ENCODE measurements at places on chromosomes 2 and 18.
A peak's percentile ranks its signal among the peaks of the same experiment; 100 is the strongest.

GRCh38 chr2:80392441-80392840 lies 87.9 kb upstream of the LRRTM1 start:
- peak; percentile 34 for DNase-seq

- DNase-seq = no peak
Observed at GRCh38 chr2:210895132-210895531, 338.7 kb downstream of the CPS1 start.

DNA sequence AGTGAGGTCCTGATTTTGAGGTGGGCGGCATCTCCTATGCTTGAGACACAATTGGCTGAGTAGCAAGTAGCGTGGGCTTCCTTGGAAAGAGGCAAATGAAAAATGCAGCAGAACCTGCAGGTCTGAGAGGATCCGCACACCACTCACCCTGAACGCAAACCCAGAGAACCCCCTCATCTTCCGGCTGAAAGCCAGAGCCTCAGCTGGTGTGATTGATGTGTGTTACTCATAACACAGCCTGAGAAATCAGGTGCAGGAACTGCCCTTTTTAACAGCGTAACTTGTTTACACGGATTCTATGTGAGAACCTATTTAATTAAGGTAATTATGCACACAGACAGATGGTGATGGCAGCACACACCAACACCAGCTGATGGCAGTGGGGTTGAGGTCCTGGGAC lies 123.4 kb downstream of the MRO start:
- DNase-seq = no peak

DNA sequence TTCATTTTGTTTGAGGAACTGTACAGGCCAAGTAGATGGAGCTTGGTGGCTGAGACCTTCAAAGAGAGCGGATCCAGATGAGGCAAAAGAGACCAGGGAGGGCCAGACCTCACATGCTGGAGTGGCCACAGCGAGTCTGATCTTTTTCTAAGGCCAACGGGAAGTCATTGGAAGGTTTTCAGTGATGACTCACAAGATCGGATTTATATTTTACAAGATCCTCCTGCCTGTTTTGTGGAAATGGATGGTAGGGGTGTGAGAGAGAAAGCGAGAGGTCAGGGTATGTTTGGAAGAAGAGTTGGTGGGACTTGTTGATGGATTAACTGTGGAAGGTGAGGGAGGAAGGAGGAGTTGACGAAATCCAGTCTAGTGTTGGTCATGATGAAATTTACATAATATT lies 44.6 kb upstream of the TUBA3D start:
- peak; percentile 18 for DNase-seq

- DNase-seq = no peak
Observed at GRCh38 chr18:63264871-63265270, 54.7 kb downstream of the BCL2 start.

DNA sequence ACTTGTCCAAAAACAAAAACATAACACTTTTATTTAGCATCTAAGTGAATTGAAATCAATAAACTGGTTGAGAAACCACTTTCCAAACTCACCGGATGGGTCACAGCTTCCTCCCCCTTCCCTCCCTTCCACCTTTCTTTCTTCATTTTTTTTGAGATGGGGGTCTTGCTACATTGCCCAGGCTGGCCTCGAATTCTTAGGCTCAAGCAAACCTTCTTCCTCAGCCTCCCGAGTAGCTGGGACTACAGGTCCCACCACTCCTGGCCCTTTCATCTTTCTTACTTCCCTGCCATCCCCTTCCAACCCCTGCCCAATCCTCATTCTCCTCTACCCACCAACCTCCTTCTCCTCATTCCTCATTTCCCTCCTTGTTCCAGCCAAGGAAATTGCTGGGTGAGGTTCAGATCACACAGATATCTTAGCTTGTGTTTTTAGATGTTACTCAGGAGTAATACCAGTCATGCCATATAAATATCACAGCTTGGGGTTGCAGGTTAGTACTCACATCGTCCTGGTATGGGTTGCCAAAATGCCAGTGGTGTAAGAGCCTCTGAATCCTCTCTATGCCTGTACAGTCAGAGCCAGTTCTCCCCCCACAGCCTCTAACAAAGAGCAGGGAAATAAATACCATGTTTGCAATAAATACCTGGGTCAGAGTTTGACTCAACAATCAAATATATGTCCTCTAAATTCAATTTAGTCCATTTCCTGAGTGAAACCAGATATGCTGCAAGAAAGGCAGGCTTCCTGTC lies 132.7 kb upstream of the NDUFV2 start:
- DNase-seq = no peak

GRCh38 chr18:5879479-5879882 lies 15.8 kb downstream of the TMEM200C start:
- DNase-seq = no peak

DNA sequence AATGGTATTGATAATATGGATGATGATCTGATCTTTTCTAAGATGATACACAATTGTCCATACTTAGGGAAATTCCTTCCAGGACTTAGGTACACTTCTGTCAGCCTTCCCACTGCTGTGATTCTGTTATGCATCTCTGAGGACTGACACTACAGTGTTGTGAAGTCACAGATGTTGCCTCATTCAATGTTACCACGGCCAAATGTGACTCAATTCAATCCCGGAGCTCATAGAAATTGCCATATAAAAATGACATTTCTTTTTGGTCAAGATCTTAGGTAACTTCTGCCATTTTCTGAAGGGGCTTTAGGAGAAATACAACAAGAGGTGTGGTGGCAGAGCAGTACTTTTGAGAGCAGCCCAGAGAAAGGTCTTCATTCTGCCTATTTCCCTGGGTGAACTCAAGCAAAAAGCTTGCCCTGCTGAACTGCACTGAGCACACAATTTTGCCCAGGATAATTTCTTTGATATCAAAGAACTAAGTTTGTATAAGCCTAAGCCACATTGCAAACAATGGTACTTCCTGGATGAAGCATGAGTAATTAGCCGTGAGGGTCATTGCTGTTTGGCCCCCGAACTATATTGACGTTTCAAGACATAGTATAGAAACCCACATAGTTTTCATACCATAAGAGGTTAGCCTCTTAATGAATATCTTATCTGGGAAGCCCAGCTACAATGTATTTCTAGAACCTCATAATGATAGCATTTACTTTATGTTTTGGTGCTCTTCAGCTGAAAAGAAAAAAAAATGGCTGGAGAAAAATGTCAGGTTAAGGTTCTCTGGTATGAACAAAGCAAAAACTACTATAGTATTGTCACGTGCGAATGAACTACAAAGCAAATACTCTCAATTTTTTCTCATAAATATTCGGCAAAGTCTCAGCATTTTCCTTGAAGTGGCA lies 437.4 kb downstream of the MEIS1 start:
- no peak for DNase-seq

DNA sequence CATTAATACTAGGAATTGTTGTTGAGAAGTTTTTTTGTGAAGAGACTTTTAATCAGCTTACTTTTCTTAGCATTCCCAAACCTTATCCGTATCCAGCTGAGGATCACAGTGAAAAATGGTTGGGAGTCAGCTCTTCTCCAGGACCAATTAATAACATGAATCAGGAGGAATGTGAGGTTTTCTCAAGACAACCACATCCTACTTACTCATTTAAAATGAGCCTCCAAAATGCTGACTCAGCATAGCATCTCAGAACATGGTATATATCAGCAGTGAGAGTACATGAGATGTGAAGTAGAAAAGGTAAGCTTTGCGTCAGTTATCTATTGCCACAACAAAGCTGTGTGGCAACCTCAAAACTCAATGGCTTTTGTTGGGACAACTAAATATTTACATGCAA lies 140.3 kb downstream of the NRP2 start:
- DNase-seq = no peak

DNA sequence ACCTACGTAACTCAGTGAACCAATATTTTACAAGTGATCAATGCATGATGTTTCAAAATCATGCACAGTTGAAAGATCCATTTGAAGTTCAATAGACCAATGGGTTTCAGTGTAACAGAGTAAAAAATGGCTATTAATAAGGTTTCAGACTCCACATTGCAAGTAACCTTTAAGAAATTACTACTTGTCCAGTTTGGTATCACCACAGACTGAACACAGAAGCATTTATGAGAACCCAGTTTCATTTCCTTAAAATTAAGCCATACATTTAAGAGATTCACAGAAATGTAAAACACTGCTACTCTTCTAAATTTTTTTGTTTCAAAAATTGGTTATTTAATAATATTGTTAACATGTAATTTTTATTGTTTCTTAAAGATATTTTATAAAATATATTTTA lies 98.9 kb upstream of the CHRNA1 start:
- no peak for DNase-seq
